ENCODE measurements at places on chromosomes 12 and 14.

DNA sequence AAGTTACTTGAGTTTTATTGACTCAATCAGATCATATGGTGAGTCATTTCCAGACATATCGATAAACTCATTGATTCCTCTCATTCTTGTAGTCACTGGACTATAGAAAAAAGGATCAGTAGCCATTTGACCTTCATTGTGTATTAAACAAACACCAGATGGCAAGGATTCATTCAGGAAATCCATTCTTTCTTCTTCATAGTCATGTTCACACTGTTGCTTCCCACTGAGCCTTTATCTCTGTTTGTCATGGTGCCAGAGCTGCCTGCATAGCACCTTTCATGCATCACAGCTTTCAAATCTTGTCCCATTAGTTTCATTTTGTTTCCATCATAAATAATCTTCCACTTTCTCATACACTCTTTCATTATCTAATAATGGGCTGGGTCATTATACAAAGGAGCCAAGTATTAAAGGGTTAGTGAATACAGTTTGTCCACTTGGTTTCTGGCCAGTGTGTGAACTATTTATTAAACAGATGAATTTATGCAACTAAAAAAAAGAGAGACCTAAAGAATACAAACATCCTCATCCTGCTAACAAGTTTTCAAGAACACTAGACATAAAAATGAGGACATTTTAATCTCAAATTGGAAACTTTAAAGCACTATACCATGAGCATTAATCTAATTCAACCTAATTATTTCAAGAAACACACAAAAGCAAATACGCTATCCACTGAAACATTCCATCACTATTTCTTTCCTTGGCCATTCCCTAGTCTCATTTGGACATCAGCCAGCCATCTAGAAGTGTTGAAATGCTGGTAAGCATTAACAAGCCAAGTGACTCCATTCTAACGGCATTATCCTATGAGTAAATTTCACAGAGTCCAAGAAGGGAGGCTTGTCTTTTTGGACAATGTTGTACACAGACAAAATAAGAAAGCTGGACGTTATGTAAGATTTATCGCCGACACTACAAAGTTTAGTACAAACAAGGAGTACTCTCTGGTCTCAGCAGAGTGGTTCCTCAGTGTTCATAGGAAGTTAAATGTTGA lies 476.5 kb downstream of the FOXG1 start:
- peak; percentile 74 for DNase-seq

GRCh38 chr14:69046476-69046860 lies 67.4 kb upstream of the ACTN1 start:
- peak; percentile 75 for DNase-seq

DNA sequence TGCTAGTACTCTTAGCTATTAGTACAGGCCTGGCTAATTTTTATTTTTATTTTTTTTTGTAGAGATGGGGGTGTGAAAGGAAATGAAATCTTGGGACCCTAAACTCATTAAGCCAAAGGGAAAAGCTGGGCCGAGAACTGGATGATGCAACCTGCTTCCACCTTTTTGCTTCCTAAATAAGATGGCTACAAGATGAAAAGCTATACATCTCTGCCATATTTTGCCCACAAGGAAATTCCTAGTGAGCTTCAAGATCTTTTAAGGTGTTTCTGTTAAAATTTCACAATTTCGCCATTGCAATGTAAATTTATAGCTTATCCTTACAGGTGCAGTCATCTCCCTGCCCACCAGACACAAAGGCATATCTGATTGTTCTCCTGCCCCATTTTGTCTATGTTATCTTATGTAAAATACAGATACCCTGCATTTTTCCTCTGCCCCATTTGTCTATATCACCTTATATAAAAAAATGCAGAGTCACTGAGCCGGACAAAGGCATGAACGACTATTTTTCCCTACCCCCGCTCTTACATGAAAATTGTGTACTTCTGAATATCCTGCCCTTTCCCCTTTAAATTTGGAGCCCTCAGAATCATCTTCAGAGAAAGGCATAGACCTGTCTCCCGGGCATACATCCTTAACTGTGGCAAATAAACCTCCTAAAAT lies 112.0 kb upstream of the SLC38A2 start:
- no peak for DNase-seq

- DNase-seq = no peak
Observed at GRCh38 chr14:24694680-24695079, 60.7 kb upstream of the GZMB start.

- DNase-seq = no peak
Observed at GRCh38 chr14:90368946-90369721, 27.7 kb upstream of the CALM1 start.

GRCh38 chr12:80794551-80794950 lies 77.8 kb downstream of the MYF5 start:
- no peak for DNase-seq

GRCh38 chr12:48966177-48966895 lies 5.2 kb downstream of the WNT10B start:
- no peak for DNase-seq

GRCh38 chr14:64721899-64722298 lies 17.7 kb downstream of the PLEKHG3 start:
- DNase-seq = no peak

DNA sequence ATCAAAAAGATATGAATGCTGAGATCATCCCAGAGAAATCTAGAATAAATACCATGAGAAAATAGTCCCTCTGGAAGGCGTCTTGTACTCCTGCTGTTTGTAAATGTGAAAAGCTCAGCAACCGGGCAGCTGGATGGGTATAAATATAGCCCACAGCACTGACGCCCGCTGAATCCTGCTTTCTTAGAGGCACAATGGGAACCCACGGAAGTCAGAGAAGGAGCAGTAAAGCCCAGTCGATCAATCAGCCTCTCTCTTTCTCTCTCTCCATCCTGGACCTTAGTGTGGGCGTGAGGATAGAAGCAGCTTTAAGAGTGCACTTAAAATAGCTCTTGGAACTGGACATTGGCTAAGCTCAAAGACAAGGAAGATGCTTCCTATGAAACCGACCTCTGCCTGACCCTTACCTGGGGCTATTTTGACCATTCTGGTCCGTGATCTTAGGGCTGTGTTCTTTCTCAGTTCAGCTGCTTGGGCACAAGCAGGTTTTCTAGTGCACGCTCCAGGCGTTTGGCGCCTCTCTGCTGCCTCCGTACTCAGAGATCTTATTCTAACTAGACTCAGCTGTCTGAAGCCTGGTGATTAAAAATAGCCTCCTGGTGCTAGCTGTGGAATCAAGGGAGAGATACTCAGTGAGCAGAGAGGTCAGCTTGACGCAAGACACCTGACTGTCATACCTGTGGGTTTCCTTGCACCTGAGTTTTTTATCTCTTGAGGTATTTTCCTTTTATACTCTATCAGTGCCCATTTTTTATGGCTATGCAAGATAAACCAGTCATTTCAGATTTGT lies 144.6 kb downstream of the ETV6 start:
- DNase-seq = no peak

GRCh38 chr12:83477696-83478095 lies 791.0 kb downstream of the TMTC2 start:
- no peak for DNase-seq

GRCh38 chr14:22428700-22429291 lies 160.2 kb downstream of the DAD1 start:
- peak; percentile 45 for DNase-seq

DNA sequence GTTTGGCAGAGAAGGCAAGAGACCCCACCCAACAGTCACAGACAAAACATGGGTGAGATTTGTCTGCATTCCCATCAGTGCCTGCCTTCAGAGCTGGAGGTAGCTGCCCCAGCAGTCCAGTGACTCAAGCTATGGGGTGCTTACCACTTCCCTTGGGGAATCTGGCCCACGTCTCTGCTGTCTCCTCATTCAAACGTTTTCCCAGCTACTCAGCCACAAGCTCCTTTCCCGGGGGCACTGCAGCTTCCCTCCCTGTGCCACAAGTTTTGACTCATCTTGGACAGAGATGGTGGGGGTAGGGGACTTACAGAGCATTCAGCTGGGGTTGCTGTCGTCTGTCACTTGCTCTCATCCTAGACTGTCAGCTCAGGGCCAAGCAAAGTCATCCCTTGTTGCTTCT lies 66.6 kb downstream of the FBXL14 start:
- peak; percentile 44 for DNase-seq

DNA sequence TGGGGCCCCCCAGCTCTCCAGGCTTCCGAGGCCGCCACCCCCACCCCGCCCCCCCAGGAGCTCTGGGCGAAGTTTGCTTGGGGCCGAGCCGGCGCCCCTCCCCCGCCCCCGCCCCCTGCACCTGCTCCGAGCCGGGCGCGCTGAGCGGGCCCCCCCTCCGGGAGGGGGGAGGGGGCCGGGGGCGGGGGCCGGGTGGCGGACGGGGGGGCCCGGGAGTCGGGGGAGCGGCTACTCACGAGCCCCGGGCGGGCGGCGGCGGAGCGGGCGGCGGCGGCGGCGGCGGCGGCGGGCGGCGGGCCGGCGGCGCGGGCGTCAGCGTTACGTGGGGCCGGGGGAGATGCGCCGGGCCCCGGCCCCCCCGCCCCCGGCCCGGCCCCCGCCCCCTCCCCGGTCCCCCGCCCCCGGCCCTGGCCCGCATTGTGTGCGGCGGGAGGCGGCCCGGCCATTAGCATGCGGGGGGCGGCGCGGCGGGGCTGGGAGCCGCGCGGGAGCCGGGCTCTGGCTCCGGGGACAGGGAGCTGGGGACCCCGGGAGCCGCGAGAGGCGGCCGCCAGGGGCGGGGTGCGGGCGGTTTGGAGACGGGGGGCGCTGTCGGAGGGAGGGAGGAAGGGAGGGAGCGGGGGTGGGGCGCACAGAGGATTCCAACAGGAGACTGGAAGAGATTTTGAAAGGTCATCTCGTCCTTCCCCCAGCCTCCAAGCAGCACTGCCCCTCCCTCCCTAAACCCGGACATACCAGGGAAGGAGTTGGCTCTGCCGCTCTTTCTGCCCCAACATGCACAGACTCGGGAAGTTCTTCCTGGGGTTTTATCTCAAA lies at the start of gene ZNF219:
ZNF219 (minus strand) TSS at position 580 of the 816 bp plus-strand sequence. CDS start 5,064 bp downstream, outside the sequence.
- DNase-seq = peak; percentile 40

DNA sequence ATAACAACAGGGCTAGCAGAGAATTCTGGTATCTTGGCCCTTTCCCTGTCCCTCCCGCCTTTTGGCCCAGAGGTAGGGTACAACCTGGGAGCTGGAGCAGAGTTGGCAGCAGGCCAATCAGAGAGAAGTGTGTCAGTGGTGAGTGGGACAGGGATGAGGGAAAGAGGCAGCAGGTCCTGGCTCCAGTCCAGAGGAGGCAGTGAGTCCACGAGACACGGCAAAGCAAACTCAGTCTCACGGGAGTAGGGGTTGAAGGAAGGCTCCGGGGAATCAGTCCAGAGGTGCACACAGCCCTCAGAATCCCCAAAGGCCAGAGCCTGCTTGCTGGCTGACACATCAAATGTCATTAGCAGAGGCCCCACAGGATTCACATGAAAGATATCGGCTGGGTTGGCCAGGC lies 7.3 kb downstream of the PAN2 start:
- DNase-seq = no peak

GRCh38 chr12:60872219-60872618 lies 1276.4 kb downstream of the SLC16A7 start:
- DNase-seq = no peak

DNA sequence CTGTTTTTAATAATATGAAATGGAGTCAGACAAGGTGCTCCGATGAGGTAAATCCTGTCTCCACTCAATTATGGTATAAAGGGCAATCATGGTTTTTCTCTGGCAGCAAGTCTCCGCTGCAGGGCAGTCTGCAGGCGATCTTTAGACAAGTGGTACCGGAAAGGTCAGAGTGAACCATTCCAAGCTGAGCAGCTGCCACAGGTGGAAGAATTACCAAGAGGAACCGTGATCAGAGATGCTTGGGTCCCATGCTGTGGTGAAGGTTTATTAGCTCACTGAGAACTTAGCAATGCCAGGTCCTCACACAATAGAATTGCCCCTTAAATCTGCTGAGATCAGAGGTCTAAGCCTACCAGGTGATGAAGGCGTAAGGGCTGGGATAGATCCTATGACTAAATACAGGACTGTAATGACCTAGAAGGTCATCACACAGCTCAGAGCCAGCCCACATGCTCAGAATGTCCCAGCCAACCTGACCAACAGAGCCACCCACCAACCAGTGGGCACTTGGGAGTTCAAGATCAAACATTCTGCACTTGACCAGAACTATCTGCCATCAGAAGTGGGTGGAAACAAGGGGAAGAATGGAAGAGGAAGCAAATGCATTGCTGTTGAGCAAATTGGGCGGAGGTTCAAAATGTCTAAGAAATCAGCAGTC lies 175.2 kb upstream of the BCL2L14 start:
- no peak for DNase-seq

GRCh38 chr14:69999261-69999674 lies 120.1 kb downstream of the SMOC1 start:
- DNase-seq = peak; percentile 18

DNA sequence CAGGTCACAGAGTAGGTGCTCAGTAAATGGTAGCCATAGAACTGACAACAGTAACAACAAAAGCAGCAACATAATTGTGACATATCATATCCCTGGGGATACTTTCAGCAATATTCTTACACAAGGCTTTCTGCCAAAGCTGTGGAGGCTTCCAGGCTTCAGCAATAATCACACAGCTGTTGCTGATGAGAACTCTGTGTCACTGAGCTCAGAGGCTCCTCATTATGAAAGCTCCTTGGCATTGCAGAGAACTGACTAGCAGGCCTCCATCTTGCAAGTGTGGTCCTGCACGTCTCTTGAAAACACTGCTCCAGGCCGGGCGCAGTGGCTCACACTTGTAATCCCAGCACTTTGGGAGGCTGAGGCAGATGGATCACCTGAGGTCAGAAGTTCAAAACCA lies 97.3 kb upstream of the BTG1 start:
- peak; percentile 81 for DNase-seq

DNA sequence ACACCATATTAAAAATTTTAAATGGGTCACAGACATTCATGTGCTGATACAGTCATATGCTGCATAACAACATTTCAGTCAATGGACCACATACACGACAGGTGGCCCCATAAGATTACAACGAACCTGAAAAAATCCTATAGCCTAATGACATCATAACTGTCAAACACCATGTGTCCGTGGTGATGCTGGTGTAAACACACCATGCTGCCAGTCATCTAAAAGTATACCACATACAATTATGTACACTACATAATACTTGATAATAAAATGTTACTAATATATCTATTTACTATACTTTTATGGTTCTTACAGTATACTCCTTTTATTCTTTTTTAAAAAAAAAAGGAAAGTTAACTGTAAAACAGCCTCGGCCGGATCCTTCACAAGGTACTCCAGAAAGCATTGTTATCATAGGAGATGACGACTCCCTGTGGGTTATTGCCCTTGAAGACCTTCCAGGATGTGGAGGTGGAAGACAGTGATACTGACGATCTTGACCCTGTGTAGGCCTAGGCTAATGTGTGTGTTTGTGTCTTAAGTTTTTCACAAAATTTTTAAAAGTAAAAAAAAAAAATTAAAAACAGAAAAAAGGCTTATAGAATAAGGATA lies 5.0 kb upstream of the TDG start:
- no peak for DNase-seq

GRCh38 chr12:30942936-30943335 lies 16.4 kb downstream of the TSPAN11 start:
- no peak for DNase-seq

- DNase-seq = no peak
Observed at GRCh38 chr14:57981817-57982560, 116.1 kb upstream of the SLC35F4 start.

GRCh38 chr12:47576289-47576945 lies 129.4 kb downstream of the RPAP3 start:
- no peak for DNase-seq

GRCh38 chr12:100289038-100289437 lies 22.1 kb downstream of the SCYL2 start:
- DNase-seq = no peak
